ENCODE measurements at places on chromosomes 3 and 15.

DNA sequence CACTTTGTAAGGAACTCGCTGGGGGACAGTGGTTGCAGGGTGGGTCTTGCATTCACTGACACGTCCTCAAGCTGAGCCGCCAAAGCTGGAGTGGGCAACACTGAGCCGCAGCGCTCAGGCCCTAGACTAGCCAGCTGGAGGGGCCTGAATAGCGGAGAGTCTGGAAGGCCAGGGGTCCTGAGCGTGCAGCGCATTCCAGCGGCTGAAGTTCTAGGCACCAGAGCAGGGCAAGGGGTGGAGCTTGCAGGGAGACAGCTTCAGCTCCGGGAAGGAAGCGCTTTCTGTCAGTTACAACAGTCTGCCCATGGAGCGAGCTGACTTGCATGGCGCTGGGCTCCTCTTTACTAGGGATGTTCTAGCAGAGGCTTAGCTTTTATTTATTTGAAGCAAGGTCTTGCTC is 2.7 kb downstream of the MAP6D1 start:
- DNase-seq = no peak

- DNase-seq = no peak
These were observed 71.0 kb downstream of the NOX5 start for GRCh38 chr15:69085325-69086081.

- no peak for DNase-seq
These were observed 42.4 kb downstream of the MAP2K1 start for GRCh38 chr15:66429117-66429516.

- DNase-seq = no peak
These were observed 105.1 kb downstream of the ARPP21 start for GRCh38 chr3:35744419-35744818.

GRCh38 chr3:72553298-72553697 is 294.9 kb downstream of the SHQ1 start:
- no peak for DNase-seq

DNA sequence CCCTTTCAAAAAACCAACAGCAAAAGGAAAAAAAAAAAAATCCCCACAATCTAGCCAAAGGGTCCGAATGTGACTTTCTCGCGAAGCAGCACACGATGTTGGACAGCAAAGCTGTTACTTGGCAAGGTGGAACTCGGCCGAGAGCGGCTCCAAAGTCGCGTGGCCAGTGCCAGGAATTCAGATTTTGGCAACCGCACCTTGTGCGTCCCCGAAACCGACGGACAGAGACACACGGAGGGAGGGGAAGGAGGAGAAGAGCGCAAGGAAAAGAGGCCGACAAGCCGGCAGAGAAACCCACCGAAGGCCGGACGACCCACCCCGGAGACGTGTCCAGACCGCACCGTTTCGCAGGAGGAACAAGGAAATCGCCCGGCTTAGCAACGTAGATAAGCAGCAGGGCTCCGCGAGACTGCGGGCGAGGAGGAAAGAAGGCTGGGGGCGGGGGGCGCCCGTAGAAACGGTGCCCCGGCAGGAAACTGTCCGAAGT is 517.3 kb downstream of the MECOM start:
- peak; percentile 43 for DNase-seq

DNA sequence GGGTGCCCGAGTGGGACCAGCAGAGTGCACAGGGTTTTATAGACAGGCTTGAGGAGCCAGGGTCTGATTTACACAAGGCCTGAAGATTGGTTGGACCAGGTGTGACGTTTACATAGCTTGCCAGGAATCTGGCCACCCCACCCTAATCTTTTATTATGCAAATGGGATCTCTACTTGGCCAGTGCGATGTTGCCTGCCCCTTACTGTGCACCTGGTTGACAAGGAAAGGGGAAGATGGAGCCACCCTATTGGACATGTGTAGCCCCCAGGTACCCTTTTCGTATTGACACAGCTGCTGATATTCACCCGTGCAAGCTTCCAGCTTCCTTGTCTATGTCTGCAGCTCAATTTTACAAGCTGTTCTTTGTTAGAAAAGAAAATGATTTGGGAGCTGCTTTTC is 132.0 kb downstream of the ARNT2 start:
- no peak for DNase-seq

GRCh38 chr15:50318697-50319096 is 36.3 kb downstream of the GABPB1 start:
- DNase-seq = no peak

- no peak for DNase-seq
These were observed at the start of gene KLHL6 for GRCh38 chr3:183555541-183556081. KLHL6 (minus strand) TSS chr3:183555706; CDS start chr3:183555653, 53 bp downstream.

- peak; percentile 27 for DNase-seq
These were observed 135.2 kb downstream of the TP63 start for GRCh38 chr3:189766416-189766815.

DNA sequence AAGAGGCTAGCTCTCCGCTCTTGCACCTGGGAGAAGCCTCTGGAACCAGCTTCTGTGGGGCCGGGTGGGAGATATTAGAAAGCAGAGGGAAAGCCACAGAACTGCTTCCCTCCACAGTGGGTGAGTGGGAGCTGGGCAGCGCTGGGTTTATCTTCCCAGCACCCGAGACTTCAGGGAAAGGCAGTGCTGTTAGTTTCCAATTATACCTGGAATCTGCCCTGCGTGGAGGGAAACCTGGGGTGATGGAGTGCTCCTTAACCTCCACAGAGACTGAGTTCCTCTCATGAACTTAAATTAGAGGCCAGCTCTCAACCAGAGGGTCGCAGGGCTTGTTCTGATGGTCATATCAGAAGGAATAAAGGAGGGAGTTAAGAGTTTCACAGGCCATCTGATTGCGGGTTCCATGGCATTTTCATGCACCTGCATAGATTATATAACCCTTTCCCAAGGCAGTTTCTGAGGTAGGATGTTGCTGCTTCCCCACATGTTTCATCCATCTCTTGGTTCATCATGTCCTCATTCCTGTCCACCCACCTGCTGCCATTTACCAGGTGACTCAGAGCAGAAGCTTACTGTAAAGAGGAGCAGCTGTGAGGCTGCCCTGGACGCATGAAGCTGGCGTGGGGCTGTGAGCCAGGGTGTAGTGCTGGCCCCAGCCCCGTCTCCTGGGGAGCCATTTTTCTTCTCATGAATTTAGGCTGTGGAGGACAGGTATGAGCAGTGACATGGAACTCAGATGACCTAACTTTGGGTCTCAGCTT is 42.5 kb downstream of the CA12 start:
- DNase-seq = no peak

- DNase-seq = no peak
These were observed 68.8 kb downstream of the ANXA2 start for GRCh38 chr15:60328852-60329443.

DNA sequence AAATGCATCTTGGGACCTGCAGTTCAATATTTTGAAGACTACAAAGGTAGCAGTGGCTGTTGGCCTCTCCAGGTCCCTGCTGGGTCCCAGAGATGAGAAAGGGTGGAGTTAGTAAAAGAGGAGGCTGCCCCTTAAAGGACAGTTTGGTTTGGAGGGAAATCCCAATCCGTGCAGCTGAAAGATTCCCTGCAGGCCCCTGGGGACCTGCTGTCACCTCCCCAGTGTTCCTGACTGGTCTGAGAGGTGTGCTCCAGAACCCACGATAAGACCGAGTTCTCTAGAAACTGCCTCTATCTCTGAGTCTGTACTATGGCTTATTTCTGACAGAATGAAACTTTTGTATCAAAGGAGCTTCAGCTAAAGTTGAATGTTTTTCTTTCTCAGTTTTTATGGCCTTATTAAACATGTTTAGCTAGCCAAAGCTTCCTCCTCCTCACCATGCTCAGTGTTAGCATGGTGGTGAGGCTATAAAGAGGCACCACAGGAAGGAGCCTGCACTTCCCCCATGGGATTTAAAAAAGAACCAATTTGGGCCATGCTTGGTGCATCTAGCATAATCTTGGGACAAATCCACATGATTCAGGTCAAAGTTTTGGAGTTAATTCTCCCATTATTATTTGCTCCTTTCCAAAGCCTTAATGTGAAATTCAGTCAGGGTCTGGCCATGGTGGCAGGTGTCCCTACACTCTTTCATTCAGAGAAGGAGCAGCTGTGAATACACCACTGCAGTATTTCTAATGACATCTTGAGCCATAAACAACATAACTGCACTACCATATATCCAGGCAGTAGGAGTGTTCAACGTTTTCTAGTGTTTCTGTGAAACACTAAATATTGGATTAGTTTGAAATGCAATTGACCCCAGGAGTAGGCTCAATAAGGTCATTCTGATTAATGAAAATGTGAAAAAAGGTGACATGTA is 74.4 kb downstream of the ATP1B3 start:
- no peak for DNase-seq

- no peak for DNase-seq
These were observed 15.5 kb downstream of the RGMA start for GRCh38 chr15:93073465-93073952.

DNA sequence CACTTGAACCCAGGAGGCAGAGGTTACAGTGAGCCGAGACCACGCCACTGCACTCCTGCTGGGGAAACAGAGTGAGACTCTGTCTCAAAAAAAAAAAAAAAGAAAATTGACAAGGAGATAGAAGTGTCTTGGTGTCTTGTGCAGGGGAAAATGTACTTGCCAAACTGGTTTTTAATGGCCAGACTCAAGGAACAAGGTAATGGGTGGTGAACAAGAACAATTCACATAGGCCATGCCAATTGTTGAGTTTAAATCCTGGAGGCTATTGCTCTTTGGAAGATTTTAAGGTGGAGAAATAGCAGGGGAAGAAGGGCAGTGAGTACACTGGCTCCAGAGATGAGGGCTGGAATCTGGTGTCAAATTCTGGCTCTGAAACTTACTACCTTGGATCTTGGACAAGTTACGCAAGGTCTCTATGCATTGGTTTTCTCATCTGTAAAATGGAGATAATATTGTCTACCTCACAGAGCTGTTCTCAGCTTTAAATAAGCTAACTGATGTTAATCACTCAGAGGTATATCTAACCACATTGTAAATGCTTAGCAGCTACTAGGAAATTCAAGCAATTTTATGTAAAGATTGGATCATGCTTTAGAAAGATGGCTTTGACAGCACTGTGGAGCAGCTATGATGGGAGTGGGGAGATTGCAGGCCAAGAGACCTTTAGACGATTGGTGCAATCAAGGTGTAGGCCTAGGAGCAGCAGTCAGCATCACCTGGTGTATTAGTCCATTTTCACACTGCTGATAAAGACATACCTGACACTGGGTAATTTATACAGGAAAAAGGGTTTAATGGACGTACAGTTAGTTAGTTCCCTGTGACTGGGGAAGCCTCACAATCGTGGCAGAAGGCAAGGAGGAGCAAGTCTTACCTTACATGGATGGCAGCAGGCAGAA is 78.3 kb downstream of the B3GALNT1 start:
- no peak for DNase-seq

GRCh38 chr3:191528589-191528988 is 67.6 kb downstream of the PYDC2 start:
- DNase-seq = peak; percentile 26

- no peak for DNase-seq
These were observed 112.0 kb downstream of the THRB start for GRCh38 chr3:24382647-24383046.

- DNase-seq = peak; percentile 27
These were observed 27.1 kb downstream of the CGGBP1 start for GRCh38 chr3:88031642-88032077.

- no peak for DNase-seq
These were observed 47.5 kb upstream of the SKOR1 start for GRCh38 chr15:67777773-67778172.

- DNase-seq = no peak
These were observed 58.5 kb upstream of the GATA2 start for GRCh38 chr3:128551451-128551850.

DNA sequence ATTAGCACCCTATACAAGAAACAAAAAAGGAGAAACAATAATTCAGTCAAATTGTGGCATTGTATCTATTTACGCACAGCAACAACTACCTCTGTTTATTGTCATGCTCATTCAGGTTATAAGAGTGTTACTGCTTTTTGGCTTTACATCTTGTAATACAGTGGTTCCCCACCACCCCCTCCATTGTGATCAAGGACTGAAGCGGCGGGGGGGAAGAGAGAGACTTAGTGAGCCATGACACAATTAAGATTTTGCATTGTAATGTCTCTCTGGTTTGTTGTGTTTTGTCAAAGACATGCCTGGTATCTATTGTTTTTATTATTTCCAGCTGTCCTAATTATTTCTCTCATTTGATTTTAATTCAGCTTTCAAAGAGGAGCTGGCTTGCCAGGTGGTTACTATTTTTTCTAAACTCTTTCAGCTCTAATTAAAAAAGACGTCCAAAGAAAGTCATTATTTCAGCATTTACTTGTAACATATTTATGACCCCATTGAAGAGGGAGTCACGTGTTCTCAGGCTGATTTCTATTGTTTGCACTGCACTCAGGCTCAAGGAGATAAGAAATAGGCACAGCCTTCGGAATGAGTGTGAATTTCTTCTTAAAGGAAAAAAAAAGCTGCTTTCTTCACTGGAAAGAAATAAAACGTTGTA is 234.4 kb upstream of the TBL1XR1 start:
- DNase-seq = no peak

DNA sequence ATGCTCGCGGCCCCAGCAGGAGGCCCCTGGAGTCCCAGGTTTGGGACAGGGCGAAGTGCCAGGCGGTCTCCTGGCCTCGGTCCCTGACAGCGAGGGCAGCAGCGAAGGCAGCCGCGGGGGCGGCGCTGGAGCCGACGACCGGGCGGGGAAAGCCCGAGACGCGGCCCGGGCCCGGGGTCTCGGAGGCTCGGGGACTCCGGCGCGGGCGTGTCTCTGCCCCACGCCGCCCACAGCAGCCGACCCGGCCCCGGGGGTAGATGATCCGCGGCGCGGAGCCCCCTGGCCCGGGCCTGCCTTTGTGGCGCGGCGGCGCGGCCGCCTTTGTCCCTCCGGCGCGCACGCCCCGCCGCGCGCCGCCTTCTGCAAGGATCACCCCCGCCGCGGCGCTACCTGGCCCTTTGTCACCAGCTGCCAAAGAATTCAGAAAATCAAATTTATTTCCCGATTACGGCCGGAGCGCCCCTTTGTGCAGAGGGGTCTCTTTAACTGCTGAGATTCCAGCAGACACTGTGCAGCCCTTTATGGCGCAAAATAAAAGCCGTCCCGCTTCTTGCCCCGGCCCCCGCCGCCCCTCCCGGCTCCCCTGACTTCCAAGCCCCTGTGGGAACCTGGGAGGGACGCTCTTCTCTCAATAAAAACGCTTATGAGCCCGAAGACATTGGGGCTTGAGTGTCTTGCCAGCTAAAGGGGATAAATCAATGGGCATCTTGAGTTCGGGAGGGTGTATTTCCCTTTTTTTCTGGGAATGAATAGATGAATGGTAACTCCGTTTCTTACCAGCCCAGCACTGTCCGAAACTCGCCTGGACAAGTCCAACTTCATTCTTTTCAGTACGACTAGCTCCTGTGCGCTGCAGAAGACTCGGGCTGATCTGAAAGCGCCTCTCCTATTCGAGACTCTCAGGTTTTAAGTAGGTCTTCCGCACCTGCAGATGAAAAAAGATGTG is 68.4 kb downstream of the HES1 start:
- DNase-seq = no peak

- DNase-seq = no peak
These were observed 63.9 kb downstream of the CGNL1 start for GRCh38 chr15:57440167-57440566.
